ENCODE measurements at places on chromosomes 6 and 20.

DNA sequence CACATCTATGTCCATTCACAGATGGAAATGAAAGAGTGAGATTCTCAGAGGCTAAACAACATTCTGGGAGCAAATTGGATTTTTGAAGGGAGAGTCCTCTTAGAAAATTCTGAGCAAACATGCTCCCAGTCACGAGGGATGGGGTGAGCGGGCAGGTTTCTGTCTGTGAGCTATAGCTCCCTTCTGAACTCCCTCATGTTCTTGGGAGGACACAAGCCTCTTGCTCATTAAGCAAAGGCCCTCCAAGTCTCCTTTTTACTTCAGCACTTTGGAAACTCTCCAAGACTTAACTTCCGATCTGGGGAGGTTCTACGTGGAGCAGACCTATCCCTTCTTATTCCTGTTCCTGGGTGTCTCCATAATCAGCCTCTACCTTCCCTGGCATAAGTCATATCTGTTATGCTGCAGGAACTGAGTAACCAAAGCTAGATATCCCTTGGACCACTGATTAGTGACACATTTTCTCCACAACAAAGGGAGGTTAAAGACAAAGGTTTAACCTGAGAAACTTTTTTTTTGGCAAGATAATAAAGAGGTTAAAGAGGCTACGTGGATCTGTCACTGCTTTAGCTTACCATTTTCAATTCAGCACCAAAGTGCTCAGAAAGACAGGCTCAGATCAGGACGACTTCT lies 33.0 kb upstream of the SMIM29 start:
- no peak for DNase-seq

DNA sequence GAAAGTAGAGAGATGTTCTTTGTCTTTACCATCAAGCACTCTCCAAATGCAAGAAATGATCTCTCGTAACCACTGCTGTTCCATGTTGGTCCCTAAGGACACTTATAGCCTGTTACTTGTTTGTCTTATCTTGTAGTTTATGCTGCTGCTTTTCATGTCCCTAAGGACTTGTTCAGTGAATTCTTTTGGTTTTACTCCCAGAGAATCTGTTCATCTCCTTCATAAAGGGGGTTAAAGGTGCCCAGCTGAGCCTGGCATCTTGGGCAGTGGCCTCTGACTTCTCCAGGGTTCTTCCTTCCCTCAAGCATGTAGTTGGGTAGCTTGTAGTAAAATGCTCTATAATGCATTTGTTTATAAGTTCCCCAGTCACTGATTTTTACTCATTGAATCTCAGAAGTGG lies 864 bp upstream of the PKIG start:
- DNase-seq = no peak

- peak; percentile 46 for DNase-seq
These were observed 53.4 kb downstream of the MRPL14 start for GRCh38 chr6:44073612-44074438.

DNA sequence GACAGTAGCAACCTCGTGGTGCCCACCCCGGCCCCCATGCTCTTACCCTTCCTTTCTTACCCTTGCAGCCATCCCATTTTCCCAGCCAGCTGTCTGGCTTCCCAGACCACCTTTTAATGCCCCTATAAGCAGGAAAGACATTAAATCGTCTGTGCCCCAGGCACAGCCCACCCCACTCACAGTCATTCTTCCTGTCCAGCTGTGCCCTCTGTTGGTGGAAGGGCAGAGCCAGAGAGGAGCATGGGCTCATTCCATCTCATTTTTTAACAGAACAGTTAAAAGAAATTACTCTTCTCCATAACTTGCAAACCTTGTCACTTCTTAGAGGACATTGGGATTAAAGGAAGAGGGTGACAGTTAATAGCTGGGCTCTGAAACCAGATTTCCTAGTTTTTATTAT lies 240.5 kb downstream of the NRN1 start:
- no peak for DNase-seq

GRCh38 chr20:25063546-25063945 lies 5.6 kb upstream of the ACSS1 start:
- no peak for DNase-seq

Measured in activated CD8-positive, alpha-beta T cell treated with anti-CD3 and anti-CD28 coated beads for 36 hours (primary cell).